Right cardiac atrium (tissue), 5 donors: ENCODE measurements at places on chromosomes 12 and 14. TPM values are rescaled to one million over a fixed set of nuclear protein-coding genes. Genes with fewer than 3 reads are reported as not detected.

The NOPCHAP1 gene
- 6.9 TPM for total RNA-seq

The ESRRB gene
- total RNA-seq: 8.7 TPM

The KRT5 gene
- total RNA-seq: not detected

The KRT73 gene
- not detected for total RNA-seq

The OVCH1 gene
- total RNA-seq: 0.11 TPM

The CCDC198 gene
- total RNA-seq: not detected

The TMEM229B gene
- 9.6 TPM for total RNA-seq

The TBC1D30 gene
- 1.3 TPM for total RNA-seq

The TDRD9 gene
- total RNA-seq: 8.8 TPM

The CPNE6 gene
- 0.14 TPM for total RNA-seq

The ASCL1 gene
- not detected for total RNA-seq

DNA sequence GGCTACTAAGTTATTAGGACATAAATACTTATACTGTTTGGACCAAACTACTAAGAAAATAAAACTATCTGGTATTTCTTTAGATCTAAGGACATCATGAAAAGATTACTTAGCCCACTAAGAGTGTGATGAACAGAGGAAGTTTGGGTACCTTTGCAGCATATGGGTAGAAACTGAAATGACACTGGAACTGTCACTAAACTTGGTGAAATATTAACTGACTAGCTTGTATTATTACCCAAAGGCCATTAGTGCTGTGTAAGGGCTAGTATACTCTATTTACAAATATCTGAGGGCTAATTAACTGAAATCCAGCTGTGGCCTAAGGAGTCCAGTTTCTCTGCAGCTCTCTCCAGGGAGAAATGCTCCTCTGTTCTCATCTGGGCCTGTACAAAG lies 45.5 kb downstream of the PAWR start:
- DNase-seq: no peak

DNA sequence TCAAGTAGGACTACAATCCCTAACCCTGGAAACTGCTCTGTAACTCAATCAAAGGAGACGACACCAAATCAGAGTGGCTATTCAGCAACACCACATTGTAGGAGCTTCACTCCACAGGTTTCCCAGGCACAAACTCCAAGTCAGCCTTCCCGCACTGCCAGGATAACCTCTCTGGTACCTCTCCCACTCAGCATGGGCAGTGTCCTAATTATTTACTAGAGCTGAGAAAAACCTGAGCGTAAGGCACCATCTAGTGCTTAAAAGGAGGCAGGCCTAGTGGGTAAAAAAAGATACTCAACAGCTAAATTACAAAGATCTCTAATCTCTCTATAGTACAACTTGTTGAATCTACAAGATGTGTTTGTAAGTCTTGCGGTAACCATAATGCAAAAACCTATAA lies 36.1 kb downstream of the PARP11 start:
- no peak for DNase-seq

DNA sequence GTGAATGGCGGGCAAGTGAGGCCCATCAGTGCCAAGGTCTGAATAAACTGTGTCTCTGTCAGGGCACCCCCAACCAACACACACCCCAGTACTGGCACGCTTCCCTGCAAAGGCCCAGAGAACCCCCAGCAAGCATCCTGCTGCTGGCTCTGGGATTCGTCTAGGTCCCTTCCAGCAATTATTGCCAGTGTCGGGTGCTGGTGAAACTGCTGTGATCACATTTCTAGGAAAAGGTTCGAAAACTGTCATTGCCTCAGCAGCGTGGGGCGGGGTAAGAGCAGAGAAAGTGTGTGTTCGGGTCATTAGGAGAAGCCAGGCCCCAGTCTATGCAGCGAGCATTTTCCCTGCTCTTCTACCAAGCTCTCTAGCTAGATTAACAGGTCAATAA lies 2.5 kb downstream of the FAM222A start:
- no peak for DNase-seq

DNA sequence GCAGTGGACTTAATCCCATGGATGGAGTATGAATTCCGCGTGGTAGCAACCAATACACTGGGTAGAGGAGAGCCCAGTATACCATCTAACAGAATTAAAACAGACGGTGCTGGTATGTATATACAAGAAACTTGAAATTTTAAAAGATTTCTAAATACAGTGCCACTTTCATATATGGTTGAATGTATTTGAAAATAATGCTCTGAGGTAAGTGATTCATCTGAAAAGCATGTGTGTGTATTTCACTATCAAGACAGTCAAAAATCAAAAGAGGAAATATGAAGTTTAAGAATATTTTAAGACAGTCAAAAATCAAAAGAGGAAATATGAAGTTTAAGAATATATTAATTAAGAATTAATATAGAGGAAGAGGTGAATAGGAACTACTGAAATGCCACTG lies 195.0 kb upstream of the PDZRN4 start:
- no peak for DNase-seq

- peak; percentile 50 for DNase-seq
Observed at GRCh38 chr12:12266389-12266872, 413 bp downstream of the LRP6 start.

- DNase-seq: no peak
Observed at GRCh38 chr12:42475106-42475505, 114.4 kb downstream of the PRICKLE1 start.

GRCh38 chr12:68131867-68132414 lies 27.6 kb downstream of the IFNG start:
- DNase-seq: no peak

GRCh38 chr12:52771088-52771487 lies 6.1 kb downstream of the KRT76 start:
- no peak for DNase-seq

GRCh38 chr12:123671876-123672275 lies 963 bp downstream of the TCTN2 start:
- no peak for DNase-seq

GRCh38 chr12:23694920-23695319 lies 254.6 kb downstream of the SOX5 start:
- DNase-seq: no peak

DNA sequence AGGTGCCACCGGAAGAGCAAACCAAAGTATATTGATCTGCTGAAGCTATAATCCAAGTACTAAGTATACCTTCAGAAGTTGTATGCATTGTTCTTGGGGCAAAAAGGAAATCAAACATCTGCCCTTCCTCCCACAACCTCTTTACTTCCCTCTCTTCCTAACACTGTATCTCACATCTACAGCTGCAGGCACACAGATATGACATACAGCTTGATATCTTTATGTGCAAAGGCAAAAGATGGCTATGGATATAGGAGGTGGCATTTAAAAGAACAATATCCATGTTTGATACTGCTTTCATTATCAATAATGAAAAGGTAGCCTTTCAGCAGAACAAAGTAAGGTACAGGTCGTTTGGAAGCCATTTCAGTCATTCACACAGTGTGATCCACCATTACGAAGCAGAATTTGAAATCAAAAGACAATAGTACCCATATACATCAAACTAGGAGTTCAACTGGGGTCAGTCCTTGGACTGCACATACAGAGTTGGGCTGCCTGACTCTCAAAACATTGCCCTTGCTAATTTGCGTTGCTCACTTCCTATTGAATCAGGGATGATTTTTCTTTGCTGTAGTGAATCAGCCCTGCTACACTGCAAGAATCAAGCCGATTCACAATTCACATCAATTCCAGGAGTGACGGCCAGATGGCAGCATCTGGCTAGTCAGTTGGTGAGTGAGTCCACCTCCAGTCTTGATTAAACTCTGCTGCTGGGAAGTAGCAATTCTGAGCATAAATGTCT lies 8.9 kb downstream of the ANG start:
- peak; percentile 73 for DNase-seq

- DNase-seq: no peak
Observed at GRCh38 chr12:110088936-110089335, 35.2 kb upstream of the IFT81 start.

DNA sequence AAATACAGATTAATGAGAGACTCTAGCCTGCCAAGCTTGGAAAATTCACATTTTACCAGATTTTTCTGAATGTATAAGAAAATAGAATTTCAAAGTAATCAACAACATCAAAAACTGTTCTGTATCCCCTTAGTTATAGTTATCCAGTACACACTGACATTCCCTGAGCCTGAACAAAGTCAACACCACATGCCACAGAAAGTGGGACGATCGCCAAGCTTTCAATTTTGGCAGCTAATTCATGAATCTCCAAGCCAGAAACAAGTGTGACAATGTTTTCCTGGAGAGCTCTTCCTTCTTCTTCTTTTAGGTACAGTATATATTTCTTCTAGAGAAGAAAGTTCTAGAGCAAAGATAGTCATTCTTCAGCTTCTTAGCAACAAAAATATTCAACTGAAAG lies 290.2 kb downstream of the PRKD1 start:
- DNase-seq: peak; percentile 70

GRCh38 chr14:101620821-101621785 lies 59.8 kb downstream of the DIO3 start:
- no peak for DNase-seq

GRCh38 chr12:93785249-93786010 lies 108.3 kb downstream of the CRADD start:
- no peak for DNase-seq

GRCh38 chr14:81435391-81436295 lies 35.5 kb upstream of the STON2 start:
- DNase-seq: peak; percentile 87

DNA sequence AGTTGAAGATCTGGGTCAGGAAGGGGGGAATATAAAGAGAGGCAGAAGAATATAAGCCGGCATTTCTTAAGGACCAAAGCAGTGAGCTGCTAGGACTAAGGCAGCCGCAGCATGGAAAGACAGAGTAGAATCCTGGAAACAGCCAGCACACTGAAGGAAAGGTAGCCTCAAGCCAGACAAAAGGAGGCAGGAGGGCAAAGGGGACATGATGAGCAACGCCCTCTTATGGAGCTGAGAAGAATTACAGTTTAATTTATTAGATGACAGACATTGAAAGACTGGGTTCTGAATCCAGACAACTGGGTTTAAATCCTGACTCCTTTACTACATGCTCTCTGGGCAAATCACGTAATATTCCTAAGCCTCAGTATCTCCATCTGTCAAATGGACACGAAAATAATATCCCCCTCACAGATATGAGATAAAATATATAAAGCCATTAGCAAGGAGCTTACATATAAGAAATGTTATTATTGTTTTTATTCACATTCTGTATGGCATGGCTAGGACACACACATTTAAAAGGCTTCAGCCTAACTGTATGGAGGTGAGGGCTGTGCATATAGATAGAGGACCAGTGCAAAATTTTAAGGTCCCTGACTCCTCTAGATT lies 8.1 kb upstream of the PCED1B start:
- no peak for DNase-seq

- no peak for DNase-seq
Observed at GRCh38 chr14:35999294-35999693, 173.2 kb downstream of the BRMS1L start.

GRCh38 chr14:99579120-99579836 lies 24.7 kb downstream of the CCDC85C start:
- DNase-seq: no peak

- no peak for DNase-seq
Observed at GRCh38 chr12:87231818-87232217, 797.4 kb downstream of the C12orf50 start.

- DNase-seq: no peak
Observed at GRCh38 chr12:109549613-109550270, 23.6 kb downstream of the MMAB start.

DNA sequence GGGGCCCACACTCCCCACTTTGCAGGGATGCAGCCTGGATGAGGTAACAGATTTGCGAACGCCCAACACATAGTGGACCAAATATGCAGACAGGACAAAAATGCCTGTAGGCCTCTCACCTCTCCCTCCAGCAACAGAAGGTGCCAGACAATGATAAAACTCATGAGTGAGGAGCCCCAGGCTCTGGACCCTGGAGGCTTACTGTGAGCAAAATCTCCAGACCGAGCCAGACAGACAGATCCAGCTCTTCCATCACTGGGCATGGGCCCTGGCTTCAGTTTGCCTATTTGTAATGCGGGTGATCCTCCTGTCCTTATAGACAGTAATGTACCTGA lies 42.3 kb downstream of the IRF2BPL start:
- DNase-seq: no peak

- no peak for DNase-seq
Observed at GRCh38 chr12:87809916-87810315, 219.3 kb downstream of the C12orf50 start.

GRCh38 chr12:3043406-3043805 lies 33.8 kb upstream of the TSPAN9 start:
- no peak for DNase-seq

- no peak for DNase-seq
Observed at GRCh38 chr12:3453990-3454680, 36.9 kb upstream of the PRMT8 start.

DNA sequence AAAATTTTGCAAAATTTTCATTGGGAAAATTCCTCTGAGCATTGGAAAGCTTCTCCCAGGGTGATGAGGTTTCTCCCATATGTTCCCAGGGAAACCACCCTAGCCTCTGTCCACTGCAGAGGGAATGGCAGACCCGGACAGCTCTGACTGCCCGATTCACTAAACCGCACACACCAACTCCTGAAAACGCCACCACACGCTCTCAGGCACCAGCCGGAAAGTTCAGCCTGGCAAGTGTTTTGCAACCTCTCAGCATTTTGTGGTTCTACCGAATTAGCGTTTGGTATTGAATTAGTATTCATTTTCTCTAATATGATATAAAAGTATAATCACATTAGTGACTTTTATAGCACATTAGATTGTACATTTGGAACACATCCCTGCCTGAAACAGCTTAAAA lies 213.4 kb downstream of the PHETA1 start:
- no peak for DNase-seq

- no peak for DNase-seq
Observed at GRCh38 chr12:14772946-14773345, 30.3 kb downstream of the WBP11 start.

GRCh38 chr12:64824500-64825142 lies at the start of gene TBC1D30:
TSS of gene TBC1D30 (plus strand) at chr12:64824647. CDS start at chr12:64824880, 233 bp downstream.
- DNase-seq: peak; percentile 25

- no peak for DNase-seq
Observed at GRCh38 chr12:131755305-131756113, 44.6 kb downstream of the SFSWAP start.

DNA sequence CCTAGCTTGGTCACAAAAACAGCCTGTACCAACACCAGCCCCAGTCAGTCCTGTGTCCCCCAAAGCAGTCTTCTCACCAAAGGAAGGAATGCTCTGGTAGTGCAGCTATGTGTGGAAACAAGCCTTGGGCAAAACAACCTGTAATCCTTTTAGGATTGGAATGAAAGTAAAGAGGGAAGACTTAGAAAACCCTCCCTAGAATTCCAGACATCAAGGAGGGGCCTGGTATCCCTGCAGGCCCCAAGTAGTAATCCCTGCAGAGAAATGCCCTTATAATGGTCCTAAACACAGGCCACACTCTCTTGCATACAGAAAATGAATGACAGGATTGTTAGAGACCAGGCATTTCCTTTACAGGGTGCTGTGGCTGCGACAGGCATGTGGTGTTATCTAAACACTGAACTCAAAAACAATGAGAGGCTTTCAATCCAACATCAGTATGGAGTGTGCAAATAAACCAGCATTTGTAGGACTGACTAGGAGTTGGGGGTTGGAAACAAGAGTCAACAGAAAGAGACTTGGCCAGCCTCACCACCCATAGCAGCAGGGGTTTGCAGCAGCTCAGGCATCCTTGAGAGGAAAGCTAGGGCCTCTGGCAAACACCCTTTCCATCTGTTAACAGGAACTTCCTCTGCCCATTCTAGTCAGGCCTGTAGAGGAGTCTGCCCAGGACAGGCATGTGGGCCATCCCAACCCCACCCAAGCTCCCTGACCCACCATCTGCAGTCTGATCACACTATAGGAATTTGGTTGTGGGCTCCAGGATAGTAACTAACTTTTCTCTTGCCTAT lies 59.1 kb downstream of the DCAF5 start:
- DNase-seq: no peak
